Hippocampal formation (tissue), 2 donors: ENCODE measurements at places on chromosomes 5 and 9.

GRCh38 chr9:126234681-126235335, 91.8 kb upstream of the MVB12B start:
- DNase-seq = no peak

DNA sequence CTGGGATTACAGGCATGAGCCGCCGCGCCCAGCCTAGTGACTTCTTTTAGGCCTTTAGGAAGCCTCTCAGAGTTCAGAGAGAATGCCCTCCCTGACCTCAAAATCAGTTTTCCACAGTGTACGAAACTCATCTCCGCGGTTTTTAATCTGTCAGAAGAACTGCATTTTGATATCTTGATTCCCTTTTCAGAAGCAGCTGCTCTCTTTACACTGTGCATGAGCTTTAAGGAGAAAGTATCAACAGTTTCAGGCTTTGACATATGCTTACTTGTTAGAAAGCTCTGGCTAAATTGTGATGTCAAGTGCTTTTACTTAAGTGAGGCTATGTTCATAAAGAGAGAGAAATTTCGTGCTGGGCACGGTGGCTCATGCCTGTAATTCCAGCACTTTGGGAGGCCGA, 74.6 kb downstream of the USP20 start:
- DNase-seq = no peak

- DNase-seq = no peak
Observed at GRCh38 chr5:137220523-137220927, 278.6 kb downstream of the SPOCK1 start.

GRCh38 chr9:38032266-38033110, 36.5 kb downstream of the SHB start:
- no peak for DNase-seq

DNA sequence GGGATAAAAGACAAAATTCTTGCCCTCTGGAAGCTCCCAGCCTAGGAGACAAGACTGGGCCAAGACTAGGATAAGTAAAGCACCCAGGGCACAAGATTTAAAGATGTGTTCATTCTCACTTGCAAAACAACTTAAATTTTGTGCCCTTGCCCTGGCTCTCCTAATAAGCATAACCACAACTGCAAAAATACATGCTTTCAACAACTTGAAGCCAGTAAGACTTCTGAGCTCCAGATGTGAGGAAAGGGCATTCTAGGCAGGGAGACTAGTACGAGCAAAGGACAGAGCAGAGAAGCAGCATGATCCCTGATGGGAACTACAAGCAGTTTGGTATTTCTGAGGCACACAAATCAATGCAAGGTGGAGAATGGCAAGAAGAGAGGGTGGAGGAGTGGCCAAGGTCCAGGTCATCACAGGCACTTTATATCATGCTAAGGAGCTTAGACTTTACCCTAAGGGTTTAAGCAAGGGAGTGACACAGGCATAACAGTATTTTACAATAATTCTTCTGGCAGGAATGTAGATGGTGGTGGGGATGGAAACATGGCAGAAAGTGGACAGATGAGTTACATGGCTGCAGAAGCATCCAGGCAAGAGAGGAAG, 30.1 kb upstream of the SIL1 start:
- no peak for DNase-seq

DNA sequence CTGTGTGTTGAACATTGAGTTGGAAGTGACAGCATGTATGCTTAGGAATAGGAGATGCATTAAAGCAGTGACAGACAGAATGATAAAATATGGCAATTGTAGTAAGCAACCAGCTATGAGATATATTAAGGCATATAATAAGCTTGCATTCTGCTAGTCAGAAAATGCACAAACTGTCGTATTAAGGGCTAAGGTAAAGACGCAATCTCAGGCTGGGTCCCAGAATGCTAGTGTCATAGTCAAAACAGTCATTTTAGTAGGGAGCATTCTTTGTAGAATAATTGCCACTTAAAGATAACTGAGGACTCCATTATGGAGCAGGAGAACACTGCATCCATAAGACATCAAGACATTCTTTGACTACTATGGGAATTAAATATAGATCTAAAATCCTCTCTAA, 1369.7 kb upstream of the C9orf72 start:
- no peak for DNase-seq

GRCh38 chr9:7377489-7377888, 422.1 kb downstream of the DMAC1 start:
- no peak for DNase-seq

DNA sequence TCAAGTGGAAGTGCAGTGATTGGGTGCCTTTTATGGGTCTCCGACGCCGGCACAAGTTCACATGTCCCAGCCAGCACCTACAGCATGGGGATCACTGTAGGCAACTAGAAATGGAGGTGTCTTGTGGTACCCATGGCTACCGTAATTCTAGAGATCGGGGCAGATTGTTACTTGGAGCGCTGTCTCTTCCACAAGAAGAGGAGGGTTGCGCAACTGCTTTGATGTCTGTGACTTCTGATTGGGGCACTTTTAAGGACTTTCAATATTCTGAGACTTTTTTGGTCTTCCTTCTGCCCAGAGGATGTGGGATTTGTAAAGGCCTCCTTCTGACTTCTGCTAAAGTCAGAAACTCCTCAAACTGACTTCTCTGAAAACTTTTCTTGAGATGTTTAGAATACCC, 41.9 kb downstream of the GLRX start:
- DNase-seq = no peak

DNA sequence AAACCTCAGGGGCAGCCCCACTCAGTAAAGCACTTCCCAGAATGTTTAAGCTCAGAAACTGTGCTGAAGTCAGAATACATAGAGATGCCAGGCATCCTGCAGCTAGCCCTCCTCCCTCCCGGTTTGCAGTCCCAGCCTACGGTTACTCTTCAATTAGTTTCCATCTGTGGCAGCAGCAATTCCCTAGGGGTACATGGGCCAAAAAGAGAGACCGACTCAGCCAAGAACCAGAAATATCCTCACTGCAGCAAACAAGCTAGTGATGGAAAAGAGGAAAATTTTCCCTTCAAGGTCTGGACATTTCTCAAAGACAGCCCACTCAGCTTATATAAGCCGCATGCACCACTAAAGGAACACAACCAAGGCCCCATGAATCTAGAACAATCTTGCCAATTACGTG, 89.1 kb upstream of the PPP2R2B start:
- DNase-seq = peak; percentile 74

DNA sequence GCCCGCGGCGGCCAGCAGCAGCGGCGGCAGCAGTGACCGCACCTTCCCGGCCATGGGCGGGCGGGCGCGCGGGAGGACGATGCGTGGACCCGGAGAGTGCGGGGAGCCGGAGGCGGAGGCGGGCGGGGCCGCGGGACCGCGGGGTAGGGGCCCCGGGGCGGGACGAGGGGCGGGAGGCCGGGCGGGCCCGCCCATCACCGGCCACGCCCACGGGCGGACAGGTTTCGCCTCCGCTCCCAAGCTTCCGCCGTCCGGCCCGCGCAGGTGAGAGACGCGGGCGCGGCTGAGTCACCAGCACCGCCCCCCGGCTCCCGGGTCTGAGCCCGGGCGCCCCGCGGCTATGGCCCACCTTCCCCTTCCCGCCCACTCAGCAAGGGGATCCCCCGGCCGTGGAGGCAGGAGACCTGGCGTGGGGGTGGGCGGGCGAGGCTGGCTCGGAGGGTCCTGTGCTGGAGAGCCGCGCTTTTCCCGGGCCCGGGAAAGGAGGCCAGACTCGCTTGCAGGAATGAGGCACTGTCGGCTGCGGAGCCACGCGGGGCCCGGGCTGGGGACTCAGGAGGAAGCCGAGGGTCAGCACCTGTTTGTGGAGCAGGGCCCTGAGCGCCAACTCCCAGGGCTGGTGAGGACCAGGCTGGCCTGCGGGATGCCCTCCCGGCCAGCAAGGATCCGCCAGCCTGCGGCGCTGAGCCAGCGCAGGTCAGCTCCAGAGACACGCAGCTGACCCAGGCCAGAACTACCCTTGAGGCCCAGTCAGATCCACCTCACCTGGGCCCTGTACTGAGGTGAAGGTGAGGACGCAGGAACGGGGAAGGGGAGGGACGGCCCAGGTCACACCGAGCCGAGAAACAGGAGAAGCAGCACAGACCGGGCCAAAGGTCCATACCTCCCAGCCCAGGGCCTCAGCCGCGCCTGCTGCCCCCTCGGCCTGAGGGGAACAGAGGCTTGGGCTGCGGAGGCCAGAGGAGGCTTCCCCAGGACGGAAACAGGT, at the start of gene ENTPD2:
Gene ENTPD2 (minus strand): TSS at position 118 of the 988 bp plus-strand sequence. CDS start 64 bp downstream, at position 54.
- DNase-seq = no peak
